ENCODE measurements at places on chromosomes 16 and 17.

- no peak for DNase-seq
These were observed 220.6 kb upstream of the CHMP6 start for GRCh38 chr17:80770881-80771611.

DNA sequence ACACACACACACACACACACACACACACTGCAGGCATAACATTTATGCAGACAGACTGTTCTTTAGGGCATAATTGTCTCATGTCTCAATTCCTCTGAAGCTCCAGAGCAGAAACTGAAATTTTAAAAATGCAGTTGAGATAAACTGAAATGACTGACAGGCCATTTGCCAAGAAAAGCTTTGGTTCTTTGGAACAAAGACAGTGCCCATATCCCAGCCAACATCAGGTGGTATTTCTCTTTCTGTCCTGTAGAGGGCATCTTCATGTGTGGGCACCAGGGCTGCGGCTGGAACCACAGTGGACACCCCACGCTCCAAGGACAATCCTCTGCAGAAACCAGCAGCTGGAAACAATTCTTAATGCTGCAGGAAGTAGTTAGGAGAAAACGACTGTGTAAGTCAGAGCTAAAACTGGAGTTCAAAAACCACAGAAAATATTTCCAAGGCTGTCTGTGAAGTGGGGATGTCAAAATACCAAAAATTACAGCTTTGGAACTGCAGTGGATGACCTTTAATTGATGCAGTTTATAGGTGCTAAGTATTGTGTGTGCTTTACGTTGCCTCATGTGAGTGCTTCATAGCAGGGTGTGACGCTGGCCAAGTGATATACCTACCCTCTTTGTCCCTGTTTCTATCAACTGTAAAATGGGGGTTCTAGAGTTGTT is 10.6 kb upstream of the MEFV start:
- peak; percentile 28 for DNase-seq

DNA sequence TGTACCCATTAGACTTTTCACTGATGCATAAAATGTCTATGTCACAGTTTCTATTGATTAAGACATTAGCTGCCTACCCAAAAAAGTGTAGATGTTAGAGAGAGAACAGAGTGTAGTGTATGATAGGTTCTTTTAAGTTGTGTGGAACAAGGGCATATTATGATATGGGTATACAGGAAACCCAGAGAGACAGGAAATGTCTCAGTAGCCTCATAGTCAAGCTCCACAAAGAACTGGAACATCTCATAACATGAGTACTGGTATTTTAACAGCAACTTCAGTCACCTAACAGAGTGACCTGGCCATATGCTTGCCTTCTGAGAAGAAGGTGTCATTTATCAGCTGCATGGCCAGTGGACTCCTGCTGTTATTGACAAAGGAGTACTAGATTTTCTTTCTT is 128.1 kb downstream of the RGS9 start:
- no peak for DNase-seq

DNA sequence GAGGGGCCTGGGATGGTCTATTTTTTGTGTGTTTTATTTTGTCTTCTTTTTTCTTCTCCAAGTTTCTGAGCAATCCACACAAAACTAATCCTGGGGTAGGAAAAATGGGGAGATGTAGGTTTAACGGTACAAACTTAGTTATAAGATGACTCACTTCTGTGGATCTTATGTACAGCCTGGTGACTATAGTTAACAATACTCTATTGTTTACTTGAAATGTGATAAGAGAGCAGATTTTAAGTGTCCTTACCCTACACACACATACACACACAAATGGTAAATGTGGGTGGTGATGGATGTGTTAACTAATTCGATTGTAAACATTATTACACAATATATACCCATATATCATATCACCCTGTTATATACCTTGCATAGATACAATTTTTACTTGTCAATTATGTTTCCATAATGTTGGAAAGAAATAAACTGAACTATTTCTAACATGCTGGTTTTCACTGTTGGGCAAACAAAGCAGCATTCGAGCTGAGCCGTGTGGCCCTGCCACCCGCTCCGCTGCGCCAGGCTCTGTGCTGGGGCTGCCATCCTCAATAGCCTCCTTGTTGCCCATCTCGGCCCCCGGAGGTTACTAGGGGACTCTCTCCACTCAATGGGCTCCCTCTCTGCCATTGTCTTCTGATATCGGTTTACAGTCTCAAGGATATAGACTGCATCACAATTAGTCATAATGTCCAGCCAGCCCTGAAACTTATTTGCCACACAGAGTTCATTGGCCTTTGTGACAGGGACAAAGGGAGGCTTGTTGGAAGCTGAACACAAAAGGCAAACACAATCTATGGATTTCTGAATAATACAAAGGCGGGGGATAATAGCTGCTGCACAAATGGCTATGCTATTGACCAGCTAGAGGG is 380.3 kb upstream of the MAF start:
- DNase-seq: no peak

DNA sequence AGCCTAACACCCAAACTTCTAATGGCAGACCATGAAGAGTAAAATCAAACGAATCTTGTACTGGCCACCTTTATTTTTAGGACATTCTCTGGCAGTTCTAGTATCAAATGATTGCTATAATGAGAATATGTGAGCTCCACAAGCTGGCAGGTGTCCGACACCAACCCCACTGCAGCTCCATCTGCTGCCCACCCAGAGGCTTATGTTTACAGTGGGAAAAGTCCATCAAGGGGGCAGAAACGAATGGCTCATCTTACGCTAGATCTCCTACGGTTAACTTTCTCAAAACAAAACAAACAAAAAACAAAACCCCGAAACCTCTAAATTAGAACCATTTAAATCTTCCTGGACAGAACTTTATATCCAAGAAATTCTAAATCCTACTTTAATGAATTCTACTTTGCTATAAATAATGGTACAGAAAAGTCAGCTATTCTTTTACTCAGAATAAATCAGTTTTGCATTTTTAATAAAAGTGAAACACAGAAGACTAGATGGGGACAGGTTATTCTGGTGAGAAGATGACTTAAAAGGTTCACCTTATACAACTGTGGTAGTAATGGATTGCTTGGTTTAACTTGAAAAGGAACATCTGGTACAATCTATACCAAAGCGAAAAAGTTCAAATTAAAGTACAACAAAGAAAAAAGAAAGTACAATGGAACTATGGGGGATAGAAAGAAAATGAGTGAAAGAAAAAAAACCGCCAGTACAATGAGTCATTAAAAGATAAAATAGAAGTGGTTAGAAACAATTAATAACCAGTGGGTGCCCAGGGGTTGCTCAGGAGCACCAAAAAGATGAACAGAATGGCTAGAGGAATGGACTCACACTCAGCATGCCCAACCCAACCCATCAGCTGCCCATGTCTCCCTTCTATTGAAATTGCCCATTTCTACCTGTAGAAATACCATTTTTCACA is 40.2 kb downstream of the GRB2 start:
- DNase-seq: no peak

DNA sequence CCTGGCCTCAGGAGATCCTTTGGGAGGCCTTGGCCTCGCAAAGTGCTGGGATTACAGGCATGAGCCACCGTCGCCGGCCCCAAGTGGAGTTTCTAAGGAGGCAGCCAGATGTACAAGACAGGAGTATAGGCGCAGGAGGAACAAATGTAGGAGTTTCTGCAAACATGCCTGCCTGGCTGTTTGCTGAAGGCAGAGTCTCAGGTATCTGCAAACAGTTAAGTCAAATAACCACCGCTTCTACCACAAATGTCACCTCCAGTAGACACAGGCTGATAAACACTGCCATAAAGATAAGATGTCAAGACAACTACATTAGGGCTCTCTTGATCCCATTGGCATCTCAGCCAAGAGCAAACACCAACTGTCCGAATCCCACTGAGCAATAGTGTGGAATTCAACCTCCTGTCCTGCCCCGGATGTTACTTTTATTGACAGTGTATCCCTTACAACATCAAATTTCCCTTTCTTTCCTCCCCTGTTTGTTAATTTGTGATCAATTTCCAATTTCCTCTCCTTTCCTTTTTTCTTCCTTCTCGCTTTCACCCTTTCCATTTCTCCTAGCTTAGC is 5.6 kb upstream of the COG1 start:
- DNase-seq: no peak

DNA sequence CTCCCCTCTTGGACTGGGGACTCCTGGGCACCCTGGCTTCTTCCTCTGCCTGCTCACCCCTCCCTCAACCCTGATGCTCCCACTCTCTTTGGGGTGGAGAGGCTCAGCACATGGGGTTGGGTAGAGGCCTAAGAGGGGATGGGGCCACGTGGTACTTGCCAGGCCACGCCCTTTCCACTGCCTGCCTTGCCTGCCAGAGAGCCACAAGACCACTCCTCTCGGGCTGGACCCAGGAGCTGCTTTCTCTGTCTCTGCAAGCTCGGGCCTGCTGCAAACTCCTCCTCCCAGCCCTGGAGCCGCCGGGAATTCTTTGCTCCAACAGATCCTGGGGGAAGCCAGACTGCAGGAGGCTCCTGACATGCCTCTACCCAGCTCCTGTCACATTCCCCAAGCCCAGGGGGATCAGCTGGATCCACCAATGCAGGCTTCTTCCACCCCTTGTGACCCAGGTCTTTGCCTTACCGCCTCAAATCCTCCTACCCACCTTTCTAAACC is 11.8 kb downstream of the DLX4 start:
- peak; percentile 42 for DNase-seq
